Fibroblast of villous mesenchyme (primary cell): ENCODE measurements at places on chromosomes 16 and 17. TPM values are rescaled to one million over a fixed set of nuclear protein-coding genes. Genes with fewer than 3 reads are reported as not detected.

DNA sequence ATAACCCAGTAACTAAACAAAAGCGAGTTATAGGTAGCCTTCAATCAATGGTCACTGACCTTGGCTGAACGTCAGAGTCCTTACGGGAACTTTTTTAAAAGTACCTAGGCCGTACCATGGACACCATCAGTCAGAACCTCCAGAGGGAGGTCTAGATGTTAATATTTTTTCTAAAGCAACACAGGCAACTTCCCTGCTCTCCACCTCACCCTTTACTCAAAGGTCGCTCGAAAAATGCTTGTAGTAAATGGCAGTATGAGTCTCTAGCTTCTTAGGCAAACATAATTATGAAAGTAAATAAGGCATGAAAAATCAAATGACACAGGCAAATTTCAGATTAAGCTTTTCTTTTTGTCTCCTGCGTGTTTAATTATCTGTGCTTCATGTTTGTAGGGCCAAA is 82.1 kb downstream of the SLC39A11 start:
- DNase-seq, result no peak

DNA sequence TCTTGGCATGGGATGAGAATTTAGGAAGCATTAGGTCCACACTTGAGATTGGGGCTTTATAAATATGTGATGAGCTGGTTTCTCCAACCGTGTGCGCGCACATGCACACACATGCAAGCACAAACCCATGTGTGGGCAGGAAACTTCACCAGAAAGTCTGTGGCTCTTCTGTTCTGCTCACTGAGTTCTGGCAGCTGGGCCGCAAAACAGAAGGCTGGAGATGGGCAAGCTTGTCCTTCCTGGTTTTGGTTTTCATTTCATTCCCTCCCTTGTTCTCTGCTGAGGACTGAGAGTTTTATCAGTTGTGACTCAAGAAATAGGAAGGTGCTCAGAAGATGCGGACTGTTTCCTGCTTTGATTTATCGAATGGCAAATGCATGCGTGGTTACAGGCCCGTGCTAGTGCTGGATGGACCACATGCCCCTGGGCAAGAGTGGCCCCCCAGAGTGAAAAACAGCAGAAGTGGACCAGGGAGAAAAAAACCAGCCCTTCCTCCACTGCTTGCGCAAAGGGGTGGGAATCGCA is 14.1 kb downstream of the MAP3K14 start:
- peak; percentile 95 for DNase-seq

- DNase-seq, result peak; percentile 75
Observed at GRCh38 chr17:19647697-19648474, 665 bp upstream of the ALDH3A2 start.

DNA sequence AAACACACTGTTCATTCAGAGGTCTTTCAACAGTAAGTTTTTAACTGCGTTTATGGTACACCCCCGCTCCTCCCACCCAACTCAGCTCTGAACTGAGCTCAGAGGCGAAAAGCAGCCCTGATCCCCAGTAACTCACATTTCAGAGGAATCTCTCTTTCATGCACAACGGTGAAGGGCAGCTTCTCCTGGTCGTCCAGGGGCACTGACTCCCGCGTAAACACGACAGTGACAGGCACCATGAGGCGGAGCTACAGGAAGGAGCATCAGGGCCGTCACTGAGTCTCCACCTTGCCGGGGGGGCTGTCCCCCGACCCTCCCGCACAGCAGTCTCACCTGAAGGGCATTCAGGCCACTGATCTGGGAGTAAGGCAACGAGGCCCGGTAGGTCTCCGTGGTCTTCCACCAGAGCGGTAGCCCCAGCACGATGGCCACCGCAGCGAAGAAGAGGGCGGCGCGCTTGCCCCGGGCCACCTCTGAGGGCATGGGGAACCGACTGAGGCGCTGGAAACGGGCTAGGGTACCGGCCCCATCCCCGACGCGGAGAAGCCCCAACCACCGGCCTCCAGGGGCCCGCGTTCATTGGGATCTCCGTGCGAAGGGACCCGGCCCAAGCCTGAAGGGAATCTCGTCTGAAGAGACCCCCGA is 486 bp downstream of the PIGS start:
- no peak for DNase-seq

- DNase-seq, result no peak
Observed at GRCh38 chr16:23611936-23612335, 15.8 kb upstream of the NDUFAB1 start.

GRCh38 chr16:23282568-23282967 is 19.5 kb upstream of the SCNN1B start:
- DNase-seq, result no peak

DNA sequence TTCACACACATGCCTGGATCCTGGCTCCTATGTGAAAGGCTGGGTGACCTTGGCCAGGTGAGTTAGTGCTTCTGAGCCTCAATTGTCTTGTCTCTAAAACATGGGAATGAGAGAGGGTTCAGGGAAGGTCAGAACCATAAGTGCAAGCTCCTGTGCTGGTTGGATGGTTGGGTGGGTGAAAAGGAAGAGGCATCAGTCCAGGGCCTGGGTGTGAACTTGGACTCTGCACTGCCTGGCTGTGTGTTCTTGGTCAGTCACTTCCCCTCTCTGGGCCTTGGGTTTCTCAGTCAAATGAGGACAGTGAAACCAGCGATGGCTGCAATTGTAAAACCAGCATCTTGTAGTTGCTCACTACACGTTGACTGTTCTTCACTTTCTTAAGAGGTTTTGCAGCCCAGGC is 643 bp upstream of the KCNG4 start:
- DNase-seq, result no peak

- no peak for DNase-seq
Observed at GRCh38 chr16:53752560-53752959, 48.6 kb downstream of the FTO start.

GRCh38 chr17:53516636-53517035 is 306.1 kb upstream of the KIF2B start:
- DNase-seq, result no peak

DNA sequence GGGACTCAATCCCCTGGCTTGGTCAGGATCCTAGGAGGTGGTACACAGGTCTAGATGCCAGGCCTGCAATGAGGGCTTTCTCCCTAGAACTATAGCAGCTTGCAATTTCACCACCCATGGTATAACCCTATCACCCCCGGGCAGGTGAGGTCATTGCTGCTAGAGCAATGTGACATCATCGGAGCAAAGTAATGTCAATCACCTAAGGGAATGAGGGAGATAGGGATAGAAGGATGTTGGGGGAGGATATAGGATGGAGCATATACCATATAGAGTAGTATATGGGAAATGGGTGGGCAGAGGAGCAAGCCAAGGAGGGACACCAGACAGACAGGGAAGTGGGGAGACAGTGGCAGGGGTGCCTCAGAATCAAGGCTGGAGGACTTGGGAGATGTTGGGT is 3.3 kb downstream of the KCNH4 start:
- DNase-seq, result no peak

Gene KRT12
- total RNA-seq, result not detected in 2 replicates

Gene NEUROD2
- not detected in 2 replicates for total RNA-seq

Gene DPEP3
- total RNA-seq, result not detected in 2 replicates

Gene ZACN
- not detected in 2 replicates for total RNA-seq

Gene KRTAP4-1
- not detected in 2 replicates for total RNA-seq

Gene TSNAXIP1
- total RNA-seq, result 0.32 and 1.3 TPM in 2 replicates

Gene PRCD
- total RNA-seq, result 1.6 and 2.2 TPM in 2 replicates

Gene P2RX5
- total RNA-seq, result 0.32 and 2.2 TPM in 2 replicates

Gene RNF112
- total RNA-seq, result 0.64 and 0.86 TPM in 2 replicates

Gene MAP3K14
- total RNA-seq, result 1.6 and 1.7 TPM in 2 replicates

Gene SMCR8
- total RNA-seq, result 17.1 and 21.6 TPM in 2 replicates
